ENCODE measurements at places on chromosomes 3 and 15.

GRCh38 chr3:24145981-24146822, 201.1 kb downstream of the NR1D2 start:
- no peak for DNase-seq

- no peak for DNase-seq
Measured at GRCh38 chr3:128262457-128262856, 109.2 kb downstream of the EEFSEC start.

DNA sequence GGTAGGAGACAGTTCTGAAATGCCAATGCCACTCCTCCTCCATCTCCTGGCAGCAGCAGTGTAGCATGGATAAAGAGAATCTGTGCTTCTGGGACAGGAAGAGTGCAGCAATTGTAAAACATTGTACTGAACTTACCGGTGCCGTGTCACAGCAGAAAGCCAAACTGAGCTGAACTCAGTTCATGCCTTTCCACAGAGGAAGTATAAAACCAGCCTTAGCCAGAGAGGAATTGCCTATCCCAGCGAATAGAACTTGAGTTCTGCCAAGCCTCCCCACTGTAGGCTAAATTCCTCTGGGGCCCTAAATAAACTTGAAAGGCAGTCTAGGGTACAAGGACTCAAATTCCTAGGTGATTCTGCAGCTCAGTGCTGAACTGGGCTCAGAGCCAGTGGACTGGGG, 148.8 kb downstream of the SLC9A9 start:
- DNase-seq, result no peak

DNA sequence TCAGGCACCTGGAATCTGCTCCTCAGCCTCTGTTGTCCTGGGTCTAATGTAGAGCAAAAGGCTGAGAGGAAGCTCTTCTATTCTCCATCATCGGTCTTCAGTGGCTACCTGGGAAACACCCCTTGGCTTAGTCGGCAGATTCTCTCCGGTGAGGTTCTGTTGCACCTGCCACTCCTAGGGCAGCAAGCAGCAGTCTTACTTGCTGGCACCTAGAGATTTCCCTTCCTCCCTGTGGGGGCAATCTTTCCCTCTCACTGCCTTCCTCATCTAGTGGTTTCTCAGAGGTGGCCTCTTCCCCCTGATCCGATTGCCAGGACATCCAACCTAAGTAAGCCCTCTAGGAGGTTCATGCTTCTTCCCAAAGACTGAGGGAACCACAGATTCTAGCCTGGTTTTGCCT, 60.8 kb downstream of the PLS1 start:
- DNase-seq, result no peak

- no peak for DNase-seq
Measured at GRCh38 chr3:42063888-42064287, 27.3 kb upstream of the TRAK1 start.

GRCh38 chr3:62370112-62370857, 3.1 kb downstream of the FEZF2 start:
- no peak for DNase-seq

DNA sequence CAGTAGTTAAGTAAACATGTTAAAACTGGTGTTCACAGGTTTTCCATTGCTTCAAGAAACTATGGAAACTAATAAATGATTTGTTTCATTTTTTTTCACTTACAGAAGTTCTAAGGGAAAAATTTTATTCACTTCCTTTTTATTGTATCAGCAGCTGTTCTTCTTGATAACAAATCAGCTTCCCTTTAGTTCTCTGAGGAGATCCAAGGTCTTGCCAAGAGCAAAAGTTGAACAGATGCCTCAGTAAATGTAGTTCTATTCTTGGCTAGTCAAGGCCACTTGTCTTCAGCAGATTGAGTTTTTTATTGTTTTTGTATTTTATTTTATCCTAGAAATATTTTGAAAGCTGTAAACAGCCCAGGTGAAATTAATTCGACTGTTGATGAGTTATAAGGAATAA, 41.8 kb downstream of the KCNH8 start:
- DNase-seq, result no peak

DNA sequence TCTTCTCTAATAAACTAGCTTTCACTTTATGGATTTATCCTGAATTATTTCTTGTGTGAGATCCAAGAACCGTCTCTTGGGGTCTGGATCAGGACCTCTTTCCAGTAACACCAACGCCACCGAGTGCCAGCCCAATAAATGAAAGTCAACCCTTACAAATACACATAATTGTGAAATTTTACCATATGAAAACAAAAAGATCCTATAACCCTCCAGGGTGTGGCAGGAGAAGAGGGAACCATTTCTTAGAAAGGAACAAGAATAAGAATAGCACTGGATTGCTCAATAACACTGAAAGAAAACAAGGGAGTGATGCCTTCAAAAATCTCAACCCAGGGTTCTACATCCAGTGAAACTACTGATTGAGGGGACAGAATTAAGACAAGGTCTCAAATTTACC, 51.6 kb upstream of the ACKR4 start:
- no peak for DNase-seq

DNA sequence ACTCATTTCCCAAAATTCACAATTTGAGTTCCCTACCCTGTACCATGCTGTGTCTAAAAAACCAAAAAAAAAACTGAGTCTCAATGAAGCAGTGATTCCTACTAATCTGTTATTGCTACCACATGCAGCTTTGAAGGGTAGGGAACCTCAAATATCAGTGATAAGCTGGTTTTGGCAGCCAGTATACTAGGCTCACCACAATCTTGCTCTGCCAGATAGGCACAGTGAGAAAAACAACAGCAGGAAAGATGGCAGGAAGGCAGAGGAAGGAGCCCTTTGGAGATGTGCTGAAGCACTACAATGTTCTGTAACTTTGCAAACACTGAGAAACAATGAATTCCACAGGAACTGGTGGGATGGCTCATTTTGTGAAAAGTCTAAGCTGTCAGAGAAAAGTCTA, 96.9 kb upstream of the UBP1 start:
- no peak for DNase-seq

DNA sequence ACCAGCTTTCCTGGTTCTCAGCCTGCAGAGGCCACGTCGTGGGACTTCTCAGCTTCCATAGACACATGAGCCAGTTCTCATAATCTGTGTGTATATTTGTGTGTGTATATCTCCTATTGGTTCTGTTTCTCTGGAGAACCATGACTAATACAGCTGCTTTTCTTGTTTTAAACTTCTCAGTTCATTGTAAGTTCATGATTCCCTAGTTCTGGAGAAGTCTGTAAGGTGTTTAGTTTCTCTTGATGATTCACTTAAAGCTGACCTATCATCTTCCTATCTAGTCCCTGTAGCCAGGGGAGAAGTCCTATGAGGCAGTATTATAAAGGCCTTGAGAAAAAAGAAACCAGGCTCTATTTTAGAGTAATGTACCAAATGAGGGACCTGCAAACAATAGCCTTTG, 147.7 kb downstream of the RYR3 start:
- no peak for DNase-seq
